Hindlimb muscle (tissue), 1 donor: ENCODE measurements at places on chromosomes 3 and 15. TPM values are rescaled to one million over a fixed set of nuclear protein-coding genes. Genes with fewer than 3 reads are reported as not detected.

GRCh38 chr3:153285194-153285641, 123.2 kb downstream of the RAP2B start:
- no peak for DNase-seq

DNA sequence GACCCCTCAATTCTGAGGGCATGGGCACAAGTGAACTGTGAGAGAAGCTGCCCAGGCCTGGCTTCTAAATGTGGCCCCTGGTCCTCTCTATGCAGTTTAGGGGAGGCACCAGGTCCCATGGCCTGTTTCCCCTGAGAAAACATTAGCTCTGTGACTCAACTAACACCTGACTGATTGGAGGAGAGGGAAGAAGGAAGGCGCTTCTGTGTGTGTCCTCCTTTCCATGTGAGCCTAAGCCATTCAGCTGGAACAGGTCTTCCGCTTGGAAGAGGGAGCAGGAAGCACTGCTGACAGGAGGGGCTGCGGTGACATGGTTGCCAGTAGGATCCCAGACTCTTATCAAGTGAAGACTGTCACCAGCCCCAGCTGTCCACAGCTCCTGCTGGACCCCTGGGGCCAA, 79.5 kb downstream of the MYLK start:
- no peak for DNase-seq

DNA sequence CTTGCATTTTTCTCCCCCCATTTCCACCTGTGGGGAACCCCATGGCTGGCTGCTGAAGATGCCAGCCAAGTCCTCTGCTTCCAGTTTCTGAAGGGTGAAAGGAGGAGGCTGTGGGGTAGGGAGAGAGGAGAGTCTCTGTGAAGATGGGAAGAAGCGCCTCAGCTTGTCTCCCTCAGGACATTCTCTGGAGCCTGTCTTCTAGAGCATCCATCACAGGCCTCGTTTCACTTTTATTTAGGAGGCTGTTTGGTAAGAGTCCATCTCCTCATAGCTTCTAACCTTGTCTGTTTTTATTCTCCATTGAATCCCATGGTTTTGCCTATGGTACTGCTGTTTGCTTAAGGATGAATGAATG, 8.8 kb upstream of the LCTL start:
- DNase-seq, result peak; percentile 50

DNA sequence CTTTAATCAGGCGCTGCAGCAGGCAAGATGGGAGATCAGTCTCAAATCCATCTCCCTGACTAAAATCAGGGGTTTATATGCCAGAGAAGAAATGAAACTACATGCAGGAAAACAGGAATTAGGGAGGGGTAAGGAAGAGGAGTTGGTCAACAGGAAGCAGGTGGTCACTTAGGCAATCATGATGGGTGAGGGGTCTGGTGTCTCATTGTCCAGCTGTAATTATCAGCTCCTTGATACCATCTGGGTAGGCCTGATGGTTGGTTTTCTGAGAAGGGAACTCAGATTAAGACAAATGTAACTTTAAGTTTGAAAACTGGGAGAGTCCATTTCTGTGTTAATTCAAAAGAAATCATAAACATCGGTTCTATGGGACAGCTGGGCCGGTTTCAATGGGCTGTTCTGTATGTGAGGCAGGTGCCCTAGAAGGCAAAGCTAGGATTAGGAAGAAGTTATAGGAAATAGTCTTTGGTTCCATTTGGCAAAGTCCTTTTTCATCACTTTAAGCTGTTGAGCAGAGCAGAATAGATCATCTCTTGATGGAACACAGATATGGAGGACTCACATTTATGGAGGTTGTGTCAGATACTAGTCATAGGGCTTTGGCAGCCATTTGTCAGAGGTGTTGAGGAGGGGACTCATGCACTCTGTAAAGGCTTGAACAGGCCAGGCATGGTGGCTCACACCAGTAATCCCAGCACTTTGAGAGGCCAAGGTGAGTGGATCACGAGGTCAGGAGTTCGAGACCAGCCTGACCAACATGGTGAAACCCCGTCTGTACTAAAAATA, 149.4 kb downstream of the VGLL4 start:
- no peak for DNase-seq

GRCh38 chr3:157606852-157607197, 103.6 kb upstream of the VEPH1 start:
- no peak for DNase-seq

DNA sequence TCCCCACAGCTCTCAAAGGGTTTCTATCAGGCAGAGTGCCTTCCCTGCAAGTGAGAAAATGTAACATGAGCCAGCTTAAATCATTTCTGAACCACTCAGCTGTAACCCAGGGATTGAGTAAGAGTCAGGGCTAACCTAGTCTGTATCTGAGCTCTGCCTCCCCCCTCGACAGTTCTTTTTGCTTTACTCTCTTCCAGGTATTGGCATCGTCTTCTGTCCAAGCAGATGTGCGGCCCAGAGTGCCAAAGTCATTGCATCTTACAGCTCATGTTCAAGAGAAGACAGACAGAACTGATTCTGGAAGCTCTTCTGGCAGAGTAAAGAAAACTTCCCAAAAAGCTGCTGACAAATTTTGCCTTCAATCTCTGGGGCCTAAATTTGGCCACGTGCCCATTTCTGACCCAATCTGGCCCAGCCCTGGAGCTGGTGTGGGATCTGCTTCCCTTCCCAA, 74.8 kb downstream of the ABHD5 start:
- peak; percentile 34 for DNase-seq

DNA sequence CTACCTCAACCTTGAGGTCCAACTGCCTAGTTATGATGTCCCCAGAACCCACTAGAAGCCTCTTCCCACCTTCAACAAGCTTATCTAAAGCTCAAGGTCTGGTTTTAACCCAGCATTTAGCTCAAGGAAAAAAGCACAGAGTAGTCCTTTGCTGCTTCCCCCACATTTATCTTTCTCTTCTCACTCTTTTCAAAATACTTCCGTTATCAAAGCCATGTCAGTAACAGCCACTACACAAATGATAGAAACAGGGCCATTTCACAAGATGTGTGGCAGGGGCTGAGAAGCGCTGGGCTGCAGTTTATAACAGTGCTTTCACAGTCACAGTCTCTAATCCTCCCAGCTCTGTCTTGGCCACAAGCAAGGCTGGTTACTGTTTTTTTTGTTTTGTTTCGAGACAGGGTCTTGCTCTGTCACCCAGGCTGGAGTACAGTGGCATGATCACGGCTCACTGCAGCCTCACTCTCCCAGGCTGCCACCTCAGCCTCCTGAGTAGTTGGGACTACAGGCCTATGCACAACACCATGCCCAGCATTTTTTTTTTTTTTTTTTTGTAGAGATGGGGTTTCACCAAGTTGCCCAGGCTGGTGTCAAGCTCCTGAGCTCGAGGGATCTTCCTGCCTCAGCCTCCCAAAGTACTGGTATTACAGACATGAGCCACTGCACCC, 218.8 kb downstream of the OSBPL10 start:
- no peak for DNase-seq

- no peak for DNase-seq
Measured at GRCh38 chr15:33442449-33442848, 131.7 kb downstream of the RYR3 start.

DNA sequence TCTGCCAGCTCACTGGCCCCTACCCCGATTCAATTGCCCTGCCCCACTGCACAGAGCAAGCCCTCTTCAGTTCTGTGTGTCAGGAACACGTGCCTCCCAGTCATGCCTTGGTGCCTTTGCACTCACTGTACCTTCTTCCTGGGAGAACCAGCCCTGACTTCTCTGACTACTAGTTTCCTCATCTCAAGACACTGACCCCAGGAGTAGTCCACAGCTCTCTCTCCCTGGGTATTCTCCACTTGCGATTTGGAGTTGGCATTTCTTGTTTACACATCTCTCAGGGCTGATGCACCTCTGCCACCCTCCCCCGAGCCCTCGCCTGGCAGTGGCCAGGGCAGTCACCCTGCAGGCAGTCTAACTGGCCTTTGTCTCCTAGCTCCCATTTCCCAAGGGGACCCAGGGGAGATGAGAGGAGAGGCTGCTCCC, 5.7 kb downstream of the CISH start:
- DNase-seq, result no peak

DNA sequence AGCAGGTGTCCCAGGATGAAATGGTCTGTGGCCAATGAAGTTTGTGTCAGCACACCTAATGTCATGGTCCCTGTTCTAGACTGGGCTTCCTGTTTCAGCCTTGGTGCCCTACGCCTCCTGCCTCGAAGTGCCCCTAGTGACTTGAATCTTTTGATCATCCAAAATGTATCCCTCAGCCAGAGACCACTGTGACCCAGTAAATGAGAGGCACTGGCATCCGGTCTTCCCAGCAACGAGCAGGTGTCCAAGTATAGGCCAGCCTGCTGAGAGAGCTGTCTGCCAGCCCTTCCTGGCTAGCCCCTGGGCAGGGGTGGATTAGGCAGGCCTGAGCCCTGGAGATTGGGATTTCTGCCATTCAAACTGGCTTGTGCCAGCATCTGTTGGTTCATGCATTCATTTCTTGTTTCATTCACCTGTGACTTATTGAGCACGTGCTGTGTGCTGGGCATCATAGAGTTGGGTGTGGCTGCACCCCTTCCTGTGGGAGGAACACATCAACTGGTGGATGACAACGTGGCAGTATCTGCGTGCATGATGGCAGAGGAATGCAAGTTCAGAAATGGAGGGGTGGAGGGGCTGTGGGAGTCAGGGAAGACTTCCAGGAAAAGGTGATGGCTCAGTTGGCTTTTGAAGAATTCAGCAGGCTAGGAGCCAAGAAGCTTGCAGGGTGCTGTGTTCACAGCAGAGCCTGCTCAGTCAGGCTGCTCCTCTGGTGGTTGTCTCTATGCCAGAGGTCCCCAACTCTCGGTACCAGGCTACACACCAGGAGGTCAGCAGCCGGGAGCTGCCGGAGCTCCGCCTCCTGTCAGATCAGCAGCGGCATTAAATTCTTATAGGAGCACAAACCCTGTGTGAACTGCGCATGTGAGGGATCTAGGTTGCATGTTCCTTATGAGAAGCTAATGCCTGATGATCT, 21.6 kb downstream of the ESYT3 start:
- DNase-seq, result no peak

DNA sequence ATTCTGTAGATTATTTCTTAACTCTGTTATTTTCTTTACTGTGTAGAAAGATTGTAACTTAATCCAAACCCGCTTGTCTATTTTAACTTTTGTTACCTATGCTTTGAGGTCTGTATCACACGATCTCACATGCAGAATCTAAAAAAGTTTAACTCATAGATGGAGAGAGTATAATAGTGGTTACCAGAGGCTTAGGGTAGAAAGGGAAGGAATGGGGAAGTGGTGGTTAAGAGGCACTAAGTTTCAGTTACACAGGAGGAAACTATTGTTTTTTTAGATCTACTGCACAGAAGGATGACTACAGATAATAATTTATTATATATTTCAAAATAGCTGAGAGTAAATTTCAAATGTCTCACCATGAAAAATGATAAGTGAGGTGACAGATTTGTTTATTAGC, 515.2 kb downstream of the RSL24D1 start:
- DNase-seq, result no peak

DNA sequence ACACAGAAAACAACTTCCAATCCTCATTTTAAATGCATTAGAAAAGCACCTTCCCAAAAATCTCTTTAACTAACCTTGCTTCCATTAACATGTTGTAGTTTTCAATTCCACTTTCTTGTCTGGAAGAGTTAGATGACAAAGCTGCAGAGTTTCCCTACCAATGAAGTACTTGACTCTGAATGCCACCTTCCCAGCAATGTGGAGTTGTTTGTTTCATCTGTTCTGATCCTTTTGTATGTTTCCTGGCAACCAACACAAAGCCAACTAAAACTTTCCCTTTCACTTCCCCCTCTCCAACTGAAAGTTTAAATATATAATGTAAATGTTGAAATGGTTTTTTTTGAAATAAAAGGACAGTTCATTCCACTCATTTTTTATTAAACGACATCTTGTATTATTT, at the start of gene WDR49:
Gene WDR49, minus strand, starts transcription at position 183 of the 400 bp plus-strand sequence. CDS start 517 bp downstream, outside the sequence.
- peak; percentile 5 for DNase-seq

DNA sequence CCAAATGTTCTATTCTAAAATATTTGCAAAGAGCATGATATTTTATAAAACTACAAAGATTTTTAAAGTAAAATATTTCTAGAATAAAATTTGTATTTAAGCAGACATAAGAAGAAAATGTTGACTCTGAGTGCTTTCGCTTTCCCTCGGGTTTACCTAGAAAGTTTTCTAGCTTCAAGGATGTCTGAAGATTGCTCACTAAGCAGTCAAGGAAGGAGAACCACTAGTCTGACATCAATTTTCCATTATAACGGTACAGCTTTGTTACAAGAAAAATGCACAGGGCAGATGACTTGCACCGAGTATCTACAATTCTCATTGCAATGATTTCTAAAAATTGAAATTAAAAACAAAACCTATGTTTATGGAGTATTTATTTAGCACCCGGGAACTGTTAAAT, 14.2 kb downstream of the GPR15 start:
- no peak for DNase-seq

DNA sequence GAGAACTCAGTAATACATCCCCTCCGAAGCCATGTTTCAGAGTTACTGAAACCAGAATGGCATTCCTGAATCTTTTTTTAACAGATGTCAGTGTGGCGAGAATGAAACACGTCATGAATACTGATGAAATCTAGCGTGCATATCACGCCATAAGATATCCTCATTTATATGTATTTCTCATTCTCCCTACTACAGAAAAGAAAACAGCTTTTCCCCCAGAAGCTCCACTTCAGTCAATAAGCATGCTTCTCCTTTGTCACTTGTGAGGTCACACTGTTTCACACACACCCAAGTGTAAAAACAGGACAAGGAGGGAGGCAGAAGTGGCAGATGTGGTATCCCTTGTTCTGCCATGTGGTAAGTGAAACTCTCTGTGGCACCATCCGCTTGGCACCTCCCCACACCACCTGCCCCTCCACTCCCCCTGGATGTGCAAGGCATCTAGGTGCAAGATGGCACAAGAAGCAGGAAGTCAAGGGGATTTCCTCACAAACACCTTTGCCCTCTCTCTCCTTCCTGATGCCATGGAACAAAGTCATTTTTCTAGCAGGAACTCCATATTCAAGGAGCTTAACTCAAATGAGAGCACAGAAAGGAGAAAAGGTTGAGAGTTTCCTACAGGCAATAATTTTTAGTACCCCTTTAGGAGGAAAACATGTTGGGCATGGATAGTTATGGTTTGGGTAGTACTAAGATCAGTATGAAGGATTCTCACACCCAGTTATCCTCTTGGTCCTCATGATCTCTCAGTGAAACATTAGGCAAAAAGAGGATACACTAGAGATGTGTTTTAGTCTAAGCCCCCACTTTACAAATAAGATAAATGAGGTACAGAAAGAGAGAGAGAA, 47.5 kb upstream of the FRMD4B start:
- no peak for DNase-seq

- DNase-seq, result no peak
Measured at GRCh38 chr3:141710888-141711616, 27.0 kb upstream of the RNF7 start.

- DNase-seq, result no peak
Measured at GRCh38 chr3:99118381-99118780, 216.9 kb upstream of the DCBLD2 start.

- DNase-seq, result no peak
Measured at GRCh38 chr3:172607305-172608121, 84.3 kb upstream of the TNFSF10 start.

DUOXA2 gene
- polyA plus RNA-seq, result not detected

CNTN4 gene
- polyA plus RNA-seq, result 2.6 TPM

KCNMB2 gene
- polyA plus RNA-seq, result 9.0 TPM

ITIH1 gene
- 0.13 TPM for polyA plus RNA-seq

CDCP1 gene
- polyA plus RNA-seq, result 0.34 TPM

ATR gene
- polyA plus RNA-seq, result 12.2 TPM

CACNA1D gene
- polyA plus RNA-seq, result 1.0 TPM

AMIGO3 gene
- 4.8 TPM for polyA plus RNA-seq

LRRC28 gene
- polyA plus RNA-seq, result 19.6 TPM
